HFFc6 (cell line): ENCODE measurements at places on chromosomes 3 and 15. TPM values are rescaled to one million over a fixed set of nuclear protein-coding genes. Genes with fewer than 3 reads are reported as not detected.
A peak's percentile ranks its signal among the peaks of the same experiment; 100 is the strongest.

DNA sequence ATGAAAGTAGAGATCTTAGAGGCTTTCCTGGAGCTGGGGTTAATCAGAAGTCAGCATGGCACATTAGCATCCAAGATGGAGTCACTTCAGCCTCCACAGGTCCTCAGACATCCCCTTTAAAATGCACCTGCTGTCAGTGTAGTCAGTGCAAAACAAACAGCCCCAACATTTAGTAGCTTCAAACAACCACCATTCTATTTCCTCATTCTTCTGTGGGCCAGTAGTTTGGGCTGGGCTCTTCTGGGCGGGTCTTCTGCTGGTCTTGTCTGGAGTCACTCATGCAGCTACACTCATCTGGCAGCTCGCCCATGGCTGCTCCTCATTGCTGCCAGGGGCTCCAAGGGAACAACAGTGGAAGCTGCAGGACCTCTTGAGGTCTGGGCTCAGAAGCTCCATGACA lies 99.9 kb downstream of the TLE3 start:
- no peak for DNase-seq
- H3K4me3 ChIP-seq: no peak overlapping the region
- H3K36me3 ChIP-seq: peaks cover under 1% of the 10 kb centered on the region; the same call in 1 of the 2 replicates
- H3K4me1 ChIP-seq: no peaks in the 10 kb centered on the region
- no peak overlapping the region for H3K27ac ChIP-seq

DNA sequence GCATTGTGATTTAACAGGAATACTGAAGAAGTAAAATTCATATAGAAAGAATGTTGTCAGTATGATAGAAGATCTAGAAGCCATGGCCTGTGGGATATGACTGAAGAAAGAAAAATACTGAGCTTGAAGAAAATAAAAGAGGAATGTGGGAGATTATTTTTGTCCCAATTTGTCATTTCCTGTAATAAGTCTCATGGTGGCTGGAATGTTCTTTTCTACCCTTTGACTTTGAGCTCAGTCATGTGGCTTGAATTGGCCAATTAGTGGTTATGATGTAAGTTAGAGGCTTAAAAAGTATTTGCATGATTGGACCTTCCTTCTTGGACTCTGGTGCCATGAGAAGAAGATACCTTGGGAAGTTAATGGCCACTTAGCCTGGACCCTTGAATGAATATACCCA lies 14.1 kb downstream of the APH1B start:
- H3K4me3 ChIP-seq: peak overlapping the region; percentile 76
- peaks cover 77% of the 10 kb centered on the region for H3K4me1 ChIP-seq
- peak overlapping the region; percentile 98 for H3K27ac ChIP-seq
- DNase-seq: peak; percentile 87
- H3K27me3 ChIP-seq: peaks cover 2% of the 10 kb centered on the region; the same call in 1 of the 2 replicates

DNA sequence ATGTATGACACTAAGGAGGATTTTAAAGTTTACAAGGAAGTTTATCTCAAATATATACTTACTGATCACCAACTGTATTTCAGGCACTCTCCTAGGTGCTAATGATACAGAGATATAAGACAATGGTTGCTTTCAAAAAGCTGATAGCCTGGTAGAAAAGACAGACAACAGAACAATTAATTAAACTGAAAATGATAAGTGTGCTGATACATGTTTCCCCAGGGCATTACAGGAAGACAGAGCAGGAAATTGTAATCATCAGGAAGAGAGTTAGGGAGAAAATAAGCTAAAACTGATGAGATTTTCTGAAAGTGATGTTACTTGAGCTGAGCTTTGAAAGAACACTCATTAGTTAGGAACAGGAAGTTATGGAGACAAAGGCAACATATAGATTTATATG lies 229.7 kb downstream of the RSRC1 start:
- H3K4me3 ChIP-seq: no peak overlapping the region
- no peaks in the 10 kb centered on the region; the same call in 1 of the 2 replicates for H3K27me3 ChIP-seq
- H3K36me3 ChIP-seq: no peaks in the 10 kb centered on the region
- no peak overlapping the region for H3K27ac ChIP-seq

GRCh38 chr3:116930786-116931185 lies 221.2 kb downstream of the TUSC7 start:
- DNase-seq: no peak
- H3K27me3 ChIP-seq: no peaks in the 10 kb centered on the region; the same call in 1 of the 2 replicates
- no peaks in the 10 kb centered on the region for H3K36me3 ChIP-seq

- no peaks in the 10 kb centered on the region; the same call in 1 of the 2 replicates for H3K27me3 ChIP-seq
- DNase-seq: no peak
- H3K36me3 ChIP-seq: peaks cover 5% of the 10 kb centered on the region; the same call in 1 of the 2 replicates
- no peak overlapping the region for H3K4me3 ChIP-seq
- no peak overlapping the region for H3K27ac ChIP-seq
- no peaks in the 10 kb centered on the region for H3K4me1 ChIP-seq
Observed at GRCh38 chr3:5644773-5645670, 457.5 kb downstream of the EDEM1 start.

- H3K4me3 ChIP-seq: no peak overlapping the region
- no peak for DNase-seq
- no peak overlapping the region for H3K27ac ChIP-seq
- peaks cover 16% of the 10 kb centered on the region for H3K4me1 ChIP-seq
Observed at GRCh38 chr3:177585271-177585670, 388.0 kb upstream of the TBL1XR1 start.

DNA sequence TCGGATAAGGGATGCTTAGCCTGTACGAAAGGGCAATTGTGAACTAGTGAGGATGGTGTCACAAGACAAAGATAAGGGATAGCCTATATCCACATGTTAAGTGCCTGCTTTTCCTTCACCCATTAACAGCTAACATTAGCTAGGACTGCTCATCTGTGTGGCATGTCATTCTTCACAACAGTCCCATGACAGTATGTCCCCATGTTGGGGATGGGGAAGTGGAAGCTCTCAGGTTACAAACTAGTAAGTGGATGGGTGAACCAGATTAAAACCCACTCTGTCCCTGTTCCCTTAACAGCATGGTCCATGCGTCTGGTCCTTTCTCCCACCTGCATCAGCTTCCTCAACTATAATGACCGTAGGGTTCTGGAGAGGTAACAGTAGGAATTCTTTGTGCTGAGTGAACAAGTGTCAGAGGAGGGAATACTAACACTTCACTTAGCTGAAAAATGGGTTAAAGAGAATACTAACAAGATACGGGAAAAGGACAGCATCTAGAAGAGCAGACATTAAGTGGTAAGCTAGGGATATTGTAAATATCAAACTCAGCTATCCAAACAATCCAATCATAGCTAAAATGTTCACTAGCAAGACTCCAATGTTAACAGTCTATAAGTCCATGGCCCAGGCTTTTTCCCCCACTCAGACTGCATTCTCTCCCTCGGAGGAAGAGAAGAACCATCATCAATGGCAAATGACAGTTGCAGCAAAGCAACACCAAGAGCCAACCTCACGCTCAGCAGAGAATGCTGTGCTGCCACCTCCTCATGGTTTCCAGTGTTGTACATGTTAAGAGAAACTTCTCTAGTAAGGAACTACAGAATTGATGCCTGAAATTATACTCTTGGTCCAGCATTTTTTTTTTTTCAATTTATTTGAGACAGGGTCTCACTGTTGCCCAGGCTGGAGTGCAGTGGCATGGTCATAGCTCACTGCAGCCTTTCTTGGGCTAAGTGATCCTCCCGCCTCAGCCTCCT lies 5.0 kb downstream of the RPLP1 start:
- peak overlapping the region; percentile 56 for H3K27ac ChIP-seq
- peaks cover 44% of the 10 kb centered on the region for H3K36me3 ChIP-seq
- no peak for DNase-seq
- peaks cover 42% of the 10 kb centered on the region for H3K4me1 ChIP-seq
- no peak overlapping the region for H3K4me3 ChIP-seq

- H3K27me3 ChIP-seq: peaks cover 11% of the 10 kb centered on the region; the same call in 1 of the 2 replicates
- H3K36me3 ChIP-seq: 0 out of 2 replicates have a peak, but pooled peaks cover 2% of the 10 kb centered on the region
- no peak for DNase-seq
Observed at GRCh38 chr3:183486472-183486871, 58.1 kb upstream of the MCF2L2 start.

- peaks cover 2% of the 10 kb centered on the region; the same call in 1 of the 2 replicates for H3K27me3 ChIP-seq
- no peak overlapping the region for H3K4me3 ChIP-seq
- no peaks in the 10 kb centered on the region for H3K36me3 ChIP-seq
- DNase-seq: no peak
Observed at GRCh38 chr15:25242166-25242879, 196.5 kb downstream of the UBE3A start.

EXD1 gene
- total RNA-seq: not detected in 3 replicates

ARPP21 gene
- total RNA-seq: not detected in 3 replicates

GCNT3 gene
- total RNA-seq: not detected in 3 replicates

GOLGA8H gene
- total RNA-seq: not detected in 3 replicates

WDR72 gene
- not detected in 3 replicates for total RNA-seq

PSMD2 gene
- 615 to 809 TPM (median 767 TPM) in 3 replicates for total RNA-seq
